NCI-H460 (cell line): ENCODE measurements at places on chromosomes 16 and 17.

- DNase-seq = no peak
Observed at GRCh38 chr17:66542129-66542966, 239.9 kb downstream of the PRKCA start.

GRCh38 chr16:70434484-70435260, 4.2 kb downstream of the ST3GAL2 start:
- no peak for DNase-seq

DNA sequence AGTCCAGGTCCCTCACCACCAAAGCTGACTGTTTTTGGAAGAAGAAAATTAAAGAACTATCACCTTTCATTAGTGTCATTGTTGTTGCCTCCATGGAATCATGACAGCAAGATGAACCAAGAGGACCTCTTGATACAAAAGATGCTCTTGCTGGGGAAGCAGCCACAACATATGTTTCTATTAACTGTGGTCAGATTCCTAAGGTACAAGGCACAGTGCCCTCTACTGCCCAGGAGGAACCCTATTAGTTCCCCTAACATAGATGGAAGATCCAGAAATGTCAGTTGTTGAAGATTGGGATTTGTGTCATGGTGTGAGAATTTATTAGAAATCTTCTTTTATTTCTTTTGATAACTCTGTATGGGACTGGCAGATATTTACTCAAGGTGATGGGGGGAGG, 188.2 kb upstream of the ANKFN1 start:
- no peak for DNase-seq

DNA sequence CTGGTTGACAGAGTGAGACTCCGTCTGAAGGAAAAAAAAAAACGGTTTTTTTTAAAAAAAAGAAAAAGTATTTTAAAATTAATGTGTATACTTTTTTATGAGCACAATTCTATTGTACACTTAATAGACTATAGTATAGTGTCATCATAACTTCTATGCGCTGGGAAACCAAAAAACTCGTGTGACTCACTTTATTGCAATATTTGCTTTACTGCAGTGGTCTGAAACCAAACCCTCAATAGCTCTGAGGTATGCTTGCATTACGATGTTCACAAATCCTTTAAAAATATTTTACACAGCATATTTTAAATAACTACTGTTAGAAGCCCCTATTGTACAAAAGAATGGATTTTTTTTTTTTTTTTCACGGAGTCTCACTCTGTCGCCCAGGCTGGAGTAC, 12.4 kb upstream of the MAP2K6 start:
- no peak for DNase-seq

- DNase-seq = no peak
Observed at GRCh38 chr17:75063626-75064025, 16.6 kb downstream of the KCTD2 start.

DNA sequence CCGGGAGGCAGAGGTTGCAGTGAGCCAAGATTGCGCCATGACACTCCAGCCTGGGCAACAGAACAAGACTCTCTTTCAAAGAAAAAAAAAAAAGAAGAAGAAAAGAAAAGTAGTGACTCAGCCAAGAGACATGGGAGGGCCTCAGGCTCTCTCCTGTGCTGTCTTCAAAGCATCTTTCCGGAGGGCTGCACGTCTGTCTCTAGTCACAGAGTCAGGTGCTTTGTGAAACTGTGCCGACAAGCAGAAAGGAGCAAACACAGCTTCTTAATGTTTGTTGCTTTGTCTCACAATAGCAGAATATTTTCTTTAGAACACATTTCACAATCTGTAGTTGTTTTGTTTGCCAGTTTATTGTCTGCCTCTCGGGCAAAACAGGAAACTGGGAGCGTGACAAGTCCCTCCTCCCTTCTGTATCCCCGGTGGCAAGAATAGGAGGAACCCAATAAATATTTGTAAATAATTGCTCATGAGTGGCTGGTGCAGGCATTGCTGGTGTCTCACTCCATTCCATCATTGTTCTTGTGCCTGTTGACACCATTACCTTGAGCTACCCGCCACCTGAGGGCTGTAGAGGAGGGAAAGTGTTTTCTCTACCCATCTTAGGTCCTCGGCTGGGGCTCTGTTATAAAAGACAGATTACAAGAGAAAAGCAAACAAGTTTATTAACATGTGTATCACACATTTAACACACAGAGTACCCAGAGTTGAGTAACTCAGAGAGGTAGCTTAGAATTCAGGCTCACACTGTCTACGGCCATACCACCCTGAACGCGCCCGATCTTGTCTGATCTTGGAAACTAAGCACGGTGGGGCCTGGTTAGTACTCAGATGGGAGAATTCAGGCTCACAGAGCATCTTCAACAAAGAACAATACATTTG, 5.5 kb downstream of the GAST start:
- no peak for DNase-seq

- DNase-seq = no peak
Observed at GRCh38 chr17:81432941-81433340, 37.7 kb downstream of the BAHCC1 start.

DNA sequence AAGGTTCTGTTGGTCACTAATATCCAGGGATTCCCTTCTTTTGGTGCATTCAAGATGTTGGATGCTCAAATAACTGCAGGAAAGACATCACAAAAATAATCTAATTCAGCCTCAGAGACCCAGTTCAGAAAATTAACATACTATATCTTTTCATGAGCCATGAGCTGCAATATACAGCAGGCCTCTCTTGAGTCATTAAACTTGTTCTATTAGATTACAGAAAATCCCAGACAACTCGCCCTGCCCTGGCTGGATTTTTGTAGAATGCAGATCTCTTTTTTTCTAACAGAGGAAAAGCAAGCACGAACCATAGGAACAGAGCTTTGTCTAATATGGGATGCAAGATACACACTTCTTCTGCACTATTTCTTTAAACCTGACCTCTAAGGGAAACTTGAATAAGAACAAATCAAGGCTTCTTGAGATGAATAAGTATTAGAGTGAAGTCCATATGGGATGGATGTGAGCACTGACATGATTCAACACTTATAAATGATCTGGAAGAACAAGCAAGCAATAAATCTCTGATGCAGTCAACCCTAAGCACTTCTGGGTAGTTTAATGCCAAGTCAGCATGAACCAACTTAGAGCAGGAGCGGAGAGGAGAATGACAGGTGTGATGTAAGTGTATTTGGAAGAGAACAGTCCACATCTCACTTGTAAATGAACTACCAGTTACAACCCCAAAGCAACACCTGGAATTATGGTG, 70.7 kb upstream of the GNAO1 start:
- DNase-seq = no peak

- DNase-seq = peak; percentile 46
Observed at GRCh38 chr17:35088356-35088880, 24.9 kb upstream of the RFFL start.

- DNase-seq = no peak
Observed at GRCh38 chr16:69064124-69064763, 41.2 kb upstream of the HAS3 start.

- DNase-seq = peak; percentile 46
Observed at GRCh38 chr17:43839670-43840108, 6.7 kb upstream of the MPP3 start.

DNA sequence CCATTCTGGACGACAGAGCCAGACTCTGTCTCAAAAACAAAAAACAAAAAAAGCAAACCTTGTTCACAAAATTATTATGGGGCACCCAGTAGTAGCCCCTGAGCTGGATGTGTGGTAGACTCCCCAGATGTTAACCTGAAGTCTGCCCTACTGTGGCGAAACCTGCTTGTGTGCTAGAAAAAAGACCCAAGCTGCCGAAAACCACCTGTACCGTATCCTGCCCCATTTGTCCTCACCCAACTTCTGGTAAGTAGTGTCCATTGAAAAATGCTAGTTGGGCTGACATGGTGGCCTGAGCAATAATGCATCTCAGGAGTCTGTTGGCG, 9.1 kb downstream of the RMI2 start:
- no peak for DNase-seq

- no peak for DNase-seq
Observed at GRCh38 chr16:26765087-26765486, 301.6 kb upstream of the C16orf82 start.

DNA sequence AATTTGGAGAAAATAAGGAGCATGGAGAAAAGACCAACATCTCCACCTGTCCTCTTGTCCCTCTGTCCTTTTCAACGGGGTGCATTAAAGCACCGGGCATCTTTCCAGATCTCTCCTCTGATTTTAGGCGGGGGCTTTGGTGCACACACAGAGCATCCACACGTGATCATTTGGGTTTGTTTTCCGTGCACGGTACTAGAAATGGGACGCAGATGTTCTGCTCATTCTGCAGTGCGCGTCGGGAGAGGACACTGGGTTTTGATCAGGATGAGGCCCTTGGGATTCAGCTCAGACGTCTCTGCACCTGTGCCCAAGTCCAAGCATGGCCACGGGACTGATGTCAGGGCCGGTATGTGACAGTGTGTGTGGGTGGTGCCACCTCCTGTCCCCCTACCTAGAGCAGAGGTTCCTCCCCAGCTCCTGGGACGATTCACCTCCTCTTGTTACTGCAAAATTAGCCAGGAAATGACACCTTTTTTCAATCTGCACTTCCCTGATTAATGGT, 31.9 kb downstream of the PDIA2 start:
- DNase-seq = no peak

DNA sequence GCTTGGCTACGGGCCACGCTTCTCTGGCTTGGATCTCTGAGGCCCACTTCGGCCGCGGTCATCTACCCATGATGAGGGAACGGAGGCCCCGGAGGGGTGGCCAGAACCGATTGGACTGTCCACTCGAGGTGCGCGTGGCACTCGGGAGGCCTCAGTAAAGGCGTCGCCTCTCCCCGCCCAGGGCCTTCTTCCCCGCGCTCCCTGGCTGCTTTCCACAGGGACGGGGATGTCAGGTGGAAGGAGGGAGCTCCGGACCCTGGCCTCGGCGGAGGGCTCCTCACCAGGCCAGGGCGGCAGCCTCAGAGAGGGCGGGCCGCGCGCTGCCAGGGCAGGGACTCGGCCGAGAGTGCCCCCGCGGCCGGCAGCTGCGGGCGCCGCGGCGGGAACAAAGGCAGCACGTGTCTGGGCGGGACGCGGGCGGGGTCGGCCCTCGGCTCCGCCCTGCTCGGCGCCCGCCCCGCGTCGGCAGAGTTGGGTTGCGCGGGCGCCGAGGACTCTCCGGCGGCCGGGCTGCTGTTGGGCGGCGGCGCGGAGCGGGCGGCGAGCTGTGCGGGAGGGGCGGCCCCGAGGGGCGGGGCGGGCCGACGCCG, 587 bp upstream of the CDK5R1 start:
- DNase-seq = peak; percentile 64

DNA sequence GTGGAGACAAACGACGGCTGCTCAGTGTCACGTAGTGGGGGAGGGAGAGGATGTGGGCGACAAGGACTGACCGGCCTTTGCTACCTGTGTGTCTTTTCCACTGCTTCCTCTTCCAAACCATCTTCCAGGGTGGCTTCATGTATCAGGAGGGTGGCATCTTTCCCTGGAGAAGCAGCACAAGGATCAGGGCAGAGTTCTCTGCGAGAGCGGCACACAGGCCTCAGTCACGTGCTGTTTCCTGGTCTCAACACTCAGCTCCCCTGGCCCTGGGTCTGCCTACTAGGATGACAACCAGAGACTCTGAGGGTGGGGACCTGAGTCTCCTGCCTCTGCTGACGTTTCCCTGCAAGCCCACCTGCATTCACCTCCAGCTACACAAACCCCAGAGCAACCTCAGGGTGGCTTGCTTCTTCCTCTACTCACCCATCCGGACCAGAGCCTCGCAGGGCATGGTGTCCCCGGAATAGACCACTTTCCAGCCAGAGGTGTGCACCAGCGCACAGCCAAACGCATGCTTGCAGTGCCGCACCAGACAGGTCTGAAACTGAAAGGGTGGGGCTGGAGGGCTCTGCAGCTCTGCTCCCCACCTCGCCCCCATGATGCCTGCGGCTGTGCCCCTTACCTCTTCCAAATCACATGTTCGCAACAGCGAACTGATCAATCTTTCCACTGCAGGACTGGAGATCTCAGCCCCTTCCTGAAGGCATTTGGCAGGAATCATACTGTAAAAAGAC, 23.3 kb downstream of the ELAC2 start:
- DNase-seq = no peak

GRCh38 chr17:64661976-64662773, at the start of gene SMURF2:
SMURF2 (minus strand) TSS chr17:64662307; CDS start chr17:64661880, 427 bp downstream.
- DNase-seq = peak; percentile 49

DNA sequence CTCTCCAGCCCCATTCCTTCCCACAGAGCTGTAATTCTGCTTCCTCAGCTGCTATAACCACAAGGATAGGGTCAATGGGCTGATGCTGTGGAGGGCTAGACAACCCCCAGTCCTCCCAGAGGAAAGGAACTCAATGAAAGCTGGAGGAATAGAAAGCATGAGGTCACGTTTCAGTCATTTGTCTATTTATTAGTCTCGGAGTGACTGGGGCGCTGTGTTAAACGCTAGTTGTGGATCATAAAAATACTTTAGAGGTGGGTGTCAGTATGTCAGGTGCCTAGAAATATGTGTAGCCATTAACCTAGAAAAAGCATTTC, 787 bp upstream of the CCL3L1 start:
- DNase-seq = no peak

DNA sequence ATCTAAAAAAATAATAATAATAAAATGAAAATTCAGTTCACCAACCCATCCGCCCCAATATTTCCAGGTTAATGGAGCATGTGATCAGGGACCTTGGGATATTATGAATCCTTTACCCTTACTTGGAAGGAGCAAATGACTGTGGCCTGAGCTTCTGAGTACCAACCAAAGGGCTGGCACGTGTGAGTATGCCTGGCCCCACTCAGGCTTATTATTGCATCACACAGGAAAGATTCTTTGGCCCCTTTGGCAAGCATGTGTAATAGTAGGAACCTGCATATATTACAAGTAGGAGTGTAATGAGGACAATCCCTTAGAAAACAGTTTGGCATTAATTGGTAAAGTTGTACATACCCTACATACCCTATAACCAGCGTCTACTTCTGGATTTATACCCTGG, 7.2 kb upstream of the C17orf78 start:
- DNase-seq = no peak

GRCh38 chr17:29412780-29413565, 22.8 kb downstream of the TAOK1 start:
- no peak for DNase-seq
